ENCODE measurements at places on chromosomes 3 and 15.

DNA sequence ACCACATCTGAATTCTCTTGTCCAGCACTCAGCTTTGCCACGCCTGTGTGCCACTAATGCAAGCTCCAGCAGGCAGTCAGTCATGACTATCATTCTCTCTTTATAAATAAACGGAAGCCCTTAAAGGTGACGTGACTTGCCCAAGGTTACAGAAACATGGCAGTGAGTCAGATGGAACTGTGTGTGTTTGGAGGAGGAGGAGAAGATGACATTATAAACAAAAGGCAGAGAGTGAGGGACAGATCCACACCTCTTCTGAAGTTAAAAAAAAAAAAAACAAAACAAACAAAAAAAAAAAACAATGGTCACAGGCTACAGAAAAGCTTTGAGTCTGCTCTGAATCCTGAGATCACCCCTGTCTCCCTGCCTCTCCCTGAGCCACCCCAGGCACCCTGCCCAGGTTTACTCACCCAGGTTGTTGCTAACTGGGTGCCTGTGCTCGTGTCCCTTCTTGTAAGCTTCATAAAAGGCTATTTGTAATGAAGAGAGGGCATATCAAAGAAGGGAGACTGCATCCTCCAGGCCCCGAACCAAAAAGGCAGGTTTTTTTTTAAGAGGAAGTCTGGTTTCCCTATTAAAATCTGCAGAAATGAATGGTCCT lies 119.7 kb upstream of the PHLDB2 start:
- DNase-seq = no peak

DNA sequence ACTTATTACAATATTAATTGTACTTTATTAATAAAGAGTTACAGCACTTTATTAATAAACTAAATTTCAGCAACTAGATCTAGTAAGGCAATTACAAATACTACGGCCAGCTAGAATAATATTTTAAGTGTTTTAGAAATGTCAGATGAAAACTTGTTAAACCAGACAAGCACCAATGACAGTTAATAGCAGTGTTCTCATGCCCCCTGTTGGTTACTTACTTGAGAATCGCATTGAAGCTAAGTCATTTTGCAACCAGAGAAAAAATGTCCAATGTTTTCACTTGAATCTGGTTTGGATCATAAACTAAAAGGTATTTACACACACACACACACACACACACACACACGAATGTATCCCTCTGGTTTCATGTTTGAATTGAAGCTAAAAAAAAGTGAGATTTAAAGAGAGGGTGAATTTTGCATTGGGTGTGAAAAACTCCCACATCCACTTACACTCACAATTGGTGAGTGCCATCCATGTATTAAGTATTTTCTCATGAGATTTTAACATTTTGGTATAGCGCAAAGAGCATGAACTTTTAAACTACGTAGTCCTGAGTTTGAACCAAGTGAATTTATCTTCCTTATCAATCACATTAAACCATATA lies 347.7 kb downstream of the ZBBX start:
- DNase-seq = no peak

- DNase-seq = no peak
Measured at GRCh38 chr15:80823995-80824394, 44.8 kb downstream of the CEMIP start.

- DNase-seq = no peak
Measured at GRCh38 chr15:31399544-31400171, 73.0 kb downstream of the KLF13 start.

DNA sequence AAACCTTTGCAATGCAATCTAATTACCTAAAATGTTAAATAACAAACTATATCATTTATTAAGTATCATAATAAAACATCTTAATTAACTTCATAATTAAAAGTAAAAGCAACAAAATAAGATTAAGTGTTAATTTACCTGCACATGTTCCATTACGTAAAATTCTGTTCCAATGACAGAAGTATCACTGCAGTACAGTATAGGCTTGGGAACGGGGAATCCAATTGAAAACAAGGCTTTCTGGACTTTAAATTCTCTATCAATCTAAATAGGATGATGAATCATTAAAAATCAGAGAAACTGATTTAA lies 17.1 kb downstream of the ACAD11 start:
- DNase-seq = no peak

DNA sequence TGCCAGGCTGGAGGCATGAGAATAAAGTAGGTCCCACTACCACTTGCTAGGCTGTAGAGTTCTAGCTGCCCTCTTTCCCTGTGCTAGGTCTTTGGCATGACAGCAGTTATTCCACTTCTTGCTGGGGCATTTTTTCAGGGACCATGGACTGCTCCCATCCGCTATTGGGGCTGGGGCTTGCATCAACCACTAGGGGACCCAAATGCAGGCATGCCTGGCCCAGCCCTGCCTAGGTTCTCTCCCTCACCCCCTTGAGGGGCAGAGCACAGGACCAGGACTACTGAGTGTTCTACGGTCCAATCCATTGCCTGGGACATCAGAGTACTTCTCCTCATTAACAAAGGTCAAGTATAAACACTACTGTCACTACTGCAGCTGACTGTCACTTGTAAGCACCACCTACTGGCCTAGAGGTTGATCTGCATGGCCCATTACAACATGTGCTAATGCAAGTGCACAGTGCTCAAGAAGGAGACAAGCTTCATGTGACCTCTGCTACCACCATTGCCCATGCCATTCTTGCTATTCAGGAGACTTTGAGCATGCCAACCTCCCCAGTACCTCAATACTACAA lies 270.5 kb downstream of the MBNL1 start:
- no peak for DNase-seq

DNA sequence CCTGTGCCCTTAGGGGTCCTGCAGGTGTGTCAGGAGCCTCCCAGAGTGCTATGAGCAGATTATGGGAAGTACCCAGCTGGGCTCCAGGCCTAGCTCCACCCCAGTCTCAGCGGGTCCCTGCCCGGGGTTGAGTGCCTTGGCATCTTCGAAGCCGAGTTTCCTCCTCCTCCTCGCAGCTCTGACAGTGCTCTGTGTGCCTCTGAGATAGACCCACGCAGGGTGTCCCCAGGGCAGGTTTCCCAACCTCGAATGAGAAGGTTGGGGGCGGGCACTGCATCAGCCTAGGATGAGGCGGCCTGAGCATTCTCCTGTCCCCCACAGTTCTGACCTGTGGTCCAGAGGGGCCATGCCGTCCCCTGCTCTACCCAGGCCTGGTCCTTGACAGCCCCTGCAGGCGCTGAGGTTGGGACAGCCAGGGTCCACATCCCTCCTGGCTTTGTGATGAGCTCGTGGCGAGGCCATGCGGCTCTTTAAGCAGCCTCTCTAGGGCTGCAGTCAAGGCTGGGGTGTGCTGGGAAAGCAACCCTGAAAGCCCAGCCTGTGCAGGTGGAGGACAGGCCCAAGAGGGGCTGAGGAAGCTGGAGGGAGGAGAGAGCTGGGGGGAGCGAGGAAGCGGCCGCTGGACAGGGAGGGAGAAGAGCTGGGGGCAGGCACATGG lies 20.2 kb upstream of the SKOR1 start:
- DNase-seq = no peak

GRCh38 chr3:120764206-120764605 lies 21.7 kb downstream of the GTF2E1 start:
- DNase-seq = no peak

DNA sequence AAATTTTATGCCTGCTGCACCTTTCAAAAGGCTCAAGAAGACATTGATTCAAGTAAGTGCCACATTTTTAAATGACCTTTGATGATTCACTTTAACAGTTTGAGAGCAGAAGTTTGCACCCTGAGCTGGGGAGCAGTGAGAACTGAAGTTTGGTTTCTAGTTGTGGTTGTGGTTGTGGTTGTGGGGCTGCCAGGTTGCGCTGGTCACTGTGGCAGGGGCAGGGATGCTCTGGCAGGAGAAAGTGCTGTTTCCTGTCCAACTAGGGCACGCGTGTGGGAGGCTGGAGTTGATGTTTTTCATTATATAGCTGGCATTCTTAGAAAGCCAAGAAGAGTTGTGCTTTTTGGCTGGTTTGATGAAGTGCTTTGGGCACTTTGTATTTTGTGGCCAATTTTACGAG lies 339.7 kb upstream of the NR2F2 start:
- DNase-seq = no peak

- no peak for DNase-seq
Measured at GRCh38 chr3:12948371-12948770, 107.0 kb upstream of the RPL32 start.

DNA sequence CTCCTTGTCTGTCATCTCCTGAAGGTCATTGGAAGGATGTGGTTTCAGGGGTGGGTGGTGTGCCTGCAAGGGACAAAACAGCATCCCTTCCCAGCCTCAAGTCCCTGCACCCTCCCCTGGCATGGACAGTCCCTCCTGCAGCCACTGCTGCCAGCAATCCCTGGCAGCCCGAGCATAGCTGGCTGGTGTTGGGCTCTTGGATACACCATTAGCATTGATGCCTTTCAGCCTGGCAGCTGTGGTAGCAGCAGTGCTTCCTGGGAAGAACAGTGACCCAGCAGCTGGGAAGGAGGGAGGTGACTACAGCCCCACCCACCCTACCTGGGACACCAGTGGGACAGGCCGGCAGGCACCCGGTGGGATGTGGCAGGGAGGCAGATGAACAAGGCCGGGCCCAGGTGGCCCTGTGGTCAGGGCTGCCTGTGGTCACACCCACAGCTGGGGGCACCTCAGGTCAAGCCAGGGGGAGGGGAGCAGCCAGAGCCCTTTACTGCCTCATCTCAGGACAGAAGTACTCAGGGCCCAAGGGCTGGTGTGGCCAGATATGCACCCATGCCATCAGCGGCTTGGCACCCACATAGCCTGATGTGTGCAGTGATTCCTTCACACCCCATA lies 32.9 kb upstream of the TMEM115 start:
- no peak for DNase-seq

Data from activated T-cell treated with anti-CD3 and anti-CD28 coated beads for 4 hours (primary cell).